Bronchial epithelial cell (primary cell): ENCODE measurements at places on chromosomes 2 and 18.
A peak's percentile ranks its signal among the peaks of the same experiment; 100 is the strongest.

- DNase-seq: peak; percentile 71
Measured at GRCh38 chr2:53865264-53865663, 5.5 kb upstream of the GPR75 start.

- no peak for DNase-seq
Measured at GRCh38 chr2:198660501-198660900, 797.2 kb downstream of the SATB2 start.

DNA sequence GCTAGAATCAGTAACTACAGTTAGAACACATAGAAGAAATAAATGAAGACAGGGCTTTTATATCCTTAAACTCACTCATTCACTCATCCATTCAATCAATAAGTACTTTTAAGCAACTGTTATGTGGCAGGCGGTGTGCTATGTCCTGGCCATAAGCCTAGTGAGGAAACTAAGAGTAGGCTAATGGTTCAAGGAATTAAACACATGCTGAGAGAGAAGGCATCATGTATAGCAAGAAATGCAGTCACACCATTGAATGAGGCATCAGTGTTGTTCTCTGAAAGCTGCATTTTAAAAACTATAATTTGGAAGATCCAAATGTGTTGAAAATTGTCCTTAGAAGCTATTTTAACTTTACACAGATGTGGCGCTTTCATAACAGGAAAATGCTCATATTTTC lies 86.5 kb upstream of the DTNA start:
- no peak for DNase-seq

- peak; percentile 16 for DNase-seq
Measured at GRCh38 chr2:238974081-238974480, 126.2 kb downstream of the TWIST2 start.

- DNase-seq: no peak
Measured at GRCh38 chr18:36211612-36212065, 24.3 kb downstream of the MOCOS start.

- DNase-seq: no peak
Measured at GRCh38 chr2:10056439-10056838, 13.1 kb downstream of the KLF11 start.

DNA sequence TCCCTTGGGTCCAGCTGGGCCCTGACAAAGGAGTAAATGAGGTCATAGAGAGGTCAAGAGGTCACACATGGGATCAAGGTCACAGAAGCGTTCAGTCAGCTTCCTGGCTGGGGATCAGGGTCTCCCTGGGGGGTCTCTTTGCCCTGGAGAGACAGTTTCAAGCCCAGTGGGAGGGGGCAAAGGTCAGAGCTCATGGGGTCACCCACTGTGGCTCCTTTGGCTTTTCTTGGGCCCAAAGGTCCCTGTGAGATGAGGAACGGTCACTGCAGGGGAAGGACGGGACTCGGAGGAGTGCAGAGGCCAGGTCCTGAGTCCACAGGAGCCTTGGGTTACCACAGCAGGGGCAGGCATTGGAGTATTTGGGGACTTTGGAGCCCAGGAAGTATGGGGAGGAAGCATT lies 30.7 kb upstream of the ANKRD62 start:
- DNase-seq: no peak

DNA sequence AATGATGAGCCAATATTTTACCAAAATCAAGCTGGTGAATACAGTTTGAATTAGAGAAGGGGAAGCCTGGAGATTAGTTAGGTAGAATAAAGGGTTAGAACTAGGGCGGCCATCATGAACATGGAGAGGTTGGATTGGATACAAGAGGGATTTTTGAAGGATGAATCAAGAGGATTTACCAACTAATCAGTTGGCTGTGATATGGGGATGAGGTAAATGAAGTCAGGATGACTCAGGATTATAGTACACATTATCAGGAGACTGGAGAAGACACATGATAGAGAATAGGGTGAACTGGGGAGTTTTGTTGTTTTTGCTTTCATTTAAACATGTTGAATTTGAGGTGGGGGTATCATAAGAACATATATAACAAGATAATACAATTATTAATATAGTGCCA lies 73.8 kb upstream of the PROKR1 start:
- peak; percentile 80 for DNase-seq

GRCh38 chr2:104412384-104412783 lies 441.5 kb upstream of the POU3F3 start:
- peak; percentile 17 for DNase-seq

DNA sequence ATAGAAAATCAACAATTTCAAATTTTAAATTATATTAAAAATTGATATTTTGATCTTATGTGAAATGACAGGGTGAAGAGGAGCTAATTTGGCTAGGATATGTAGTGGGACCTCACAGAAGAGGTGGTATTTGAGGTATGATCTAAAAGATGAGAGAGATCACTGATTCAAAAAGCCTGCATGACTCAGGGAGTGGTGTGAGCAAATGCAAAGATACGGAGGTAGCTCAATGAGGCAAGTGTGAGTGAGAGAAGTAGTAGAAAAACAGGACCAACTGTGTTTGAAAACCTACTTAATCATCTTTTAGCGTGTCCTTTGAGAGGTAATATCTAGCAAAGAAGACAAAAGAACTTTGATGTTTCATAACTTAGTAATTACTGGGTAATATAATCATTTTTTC lies 557.5 kb downstream of the DSC3 start:
- DNase-seq: peak; percentile 20

GRCh38 chr2:190255676-190256075 lies 64.0 kb downstream of the HIBCH start:
- peak; percentile 55 for DNase-seq

- no peak for DNase-seq
Measured at GRCh38 chr18:33641141-33641540, 63.1 kb downstream of the ASXL3 start.

DNA sequence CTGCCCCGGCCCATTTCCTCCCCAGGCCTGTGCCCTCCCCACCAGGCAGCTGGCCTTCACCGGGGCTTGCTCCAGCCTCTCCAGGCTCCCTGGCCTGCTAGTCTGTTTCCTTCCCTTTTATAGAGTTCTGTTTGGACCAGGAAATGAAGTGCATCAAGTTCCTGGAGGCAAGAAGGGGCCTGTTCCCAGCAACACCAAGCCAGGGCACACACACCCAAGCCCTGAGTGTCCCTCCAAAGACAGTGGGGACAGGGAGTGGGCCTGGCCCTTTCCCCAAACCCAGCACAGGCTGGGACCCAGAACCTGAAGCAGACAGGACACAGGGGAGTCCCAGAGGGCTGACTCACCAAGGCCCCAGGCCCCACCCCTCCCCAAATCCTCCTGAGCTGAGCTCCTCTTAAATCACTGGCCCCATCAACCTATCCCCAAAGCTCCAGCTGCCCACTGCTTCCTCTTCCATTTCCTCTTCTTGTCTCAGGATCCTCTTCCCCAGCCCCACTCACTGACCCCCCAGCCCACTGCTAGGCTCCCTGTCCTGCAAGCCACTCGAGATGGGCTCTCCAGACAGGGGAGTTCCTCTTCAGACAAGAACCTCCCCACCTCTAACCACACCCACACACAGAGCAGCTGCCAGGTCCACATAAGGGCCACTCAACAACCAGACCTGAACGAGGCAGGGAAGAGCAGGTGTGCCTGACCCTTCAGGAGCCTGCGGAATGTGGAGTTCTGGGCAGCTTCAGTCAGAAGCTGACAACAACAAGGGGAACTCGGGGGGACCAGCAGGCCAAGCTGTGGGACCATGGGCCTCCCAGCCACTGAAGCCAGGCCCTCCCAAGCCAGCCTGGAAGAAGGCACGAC lies 74.2 kb downstream of the TNS1 start:
- peak; percentile 42 for DNase-seq

DNA sequence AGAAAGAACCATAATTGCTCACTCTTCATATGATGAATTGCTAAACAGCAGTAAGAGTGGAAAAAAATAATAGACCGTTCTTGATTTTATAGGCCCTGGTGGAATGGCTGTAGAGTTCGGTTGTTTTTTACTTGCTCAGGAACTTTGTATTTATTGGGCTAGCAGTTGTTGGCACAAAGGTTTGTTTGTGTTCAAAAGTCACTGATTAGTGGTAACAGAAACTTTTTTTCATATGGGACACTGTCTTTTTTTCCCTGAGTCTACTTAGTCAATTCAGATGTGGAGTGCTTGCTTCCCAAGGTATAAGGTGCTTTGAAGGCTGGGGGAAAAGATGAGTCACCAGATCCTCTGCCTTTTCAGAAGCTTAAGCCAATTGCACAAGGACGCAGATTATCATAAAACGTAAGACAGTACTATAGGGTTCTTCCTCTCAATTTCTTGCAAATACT lies 25.8 kb downstream of the PHLPP1 start:
- DNase-seq: peak; percentile 73

GRCh38 chr2:168136392-168136977 lies 110.9 kb downstream of the STK39 start:
- DNase-seq: peak; percentile 73
